ENCODE measurements at places on chromosomes 5 and 9. TPM values are rescaled to one million over a fixed set of nuclear protein-coding genes. Genes with fewer than 3 reads are reported as not detected.

Gene IL33
- not detected for total RNA-seq

Gene CNTLN
- 9.6 TPM for total RNA-seq

Gene NEUROG1
- total RNA-seq: not detected

Gene CA9
- 82.4 TPM for total RNA-seq

Gene NMUR2
- not detected for total RNA-seq

Gene PRSS3
- 7.1 TPM for total RNA-seq

Gene RPS14
- total RNA-seq: 2,510 TPM

Gene ZFAND5
- total RNA-seq: 115 TPM

Gene LHX2
- 1.1 TPM for total RNA-seq

Gene PHF19
- total RNA-seq: 73.4 TPM

Gene FOXD4L4
- total RNA-seq: not detected

Gene TAF11L11
- total RNA-seq: not detected

Gene IL17B
- not detected for total RNA-seq

Gene PCDHGB3
- 1.1 TPM for total RNA-seq

Gene LMX1B
- total RNA-seq: not detected

Gene MYMK
- not detected for total RNA-seq

Gene LPAR1
- 69.0 TPM for total RNA-seq

Measured in RPMI7951 (cell line).